SHP77 treated with DMSO at 0.1 percent for 48 hours (cell line): ENCODE measurements at places on chromosomes 4 and X.

DNA sequence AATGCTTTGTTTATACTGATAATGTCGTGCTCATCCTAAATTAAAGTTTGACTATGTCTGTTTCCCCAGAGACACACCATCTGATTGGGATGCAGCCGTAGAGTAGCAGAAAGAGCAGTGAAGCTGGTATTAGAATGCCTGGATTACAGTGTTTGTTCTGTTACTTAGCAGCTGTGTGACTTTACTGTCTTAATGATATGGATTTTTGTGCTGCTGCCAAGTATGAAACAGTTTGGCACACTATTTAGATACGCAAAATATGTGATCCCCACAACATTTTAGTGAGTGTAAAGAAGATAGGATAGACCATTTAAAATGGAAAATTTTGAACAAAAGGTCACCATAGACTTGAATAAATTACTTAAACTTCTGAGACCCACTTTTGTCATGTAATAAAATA lies 1.2 kb upstream of the CHIC1 start:
- DNase-seq = no peak

- no peak for DNase-seq
Measured at GRCh38 chr4:22986262-22986661, 293.5 kb downstream of the GBA3 start.

DNA sequence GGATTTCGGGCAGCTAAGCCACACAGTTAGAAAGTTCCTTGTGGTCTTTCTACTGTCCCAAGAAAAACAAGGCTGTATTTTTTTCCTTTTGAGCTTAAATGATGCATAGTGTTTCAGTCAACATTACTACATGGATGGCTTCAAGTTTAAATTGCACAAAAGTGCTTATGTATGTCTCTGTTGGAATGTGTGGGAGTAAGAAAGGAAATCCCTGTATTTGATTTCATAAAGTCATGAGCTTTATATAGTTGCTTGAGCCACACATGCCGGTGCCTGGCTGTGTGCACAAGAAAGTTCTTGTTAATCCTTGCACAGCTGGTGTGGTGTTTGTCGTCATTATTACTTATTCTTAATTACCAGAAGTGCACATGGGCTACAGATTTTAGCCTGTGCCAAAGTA lies 262.2 kb downstream of the ARHGAP10 start:
- DNase-seq = no peak

GRCh38 chrX:111778591-111778990 lies 97.4 kb upstream of the TRPC5OS start:
- DNase-seq = no peak

- no peak for DNase-seq
Measured at GRCh38 chr4:58957711-58958110, 1847.5 kb upstream of the IGFBP7 start.

- DNase-seq = no peak
Measured at GRCh38 chr4:145130788-145131399, 32.8 kb downstream of the ABCE1 start.
